Activated CD4-positive, alpha-beta T cell treated with anti-CD3 and anti-CD28 coated beads, Interleukin-2, amount 10 ng/mL, durations not matched to agents 24 days and 14 days (primary cell): ENCODE measurements at places on chromosomes 2 and 18. TPM values are rescaled to one million over a fixed set of nuclear protein-coding genes. Genes with fewer than 3 reads are reported as not detected.

GRCh38 chr2:32901313-32901712 lies 45.4 kb upstream of the LTBP1 start:
- DNase-seq: no peak

DNA sequence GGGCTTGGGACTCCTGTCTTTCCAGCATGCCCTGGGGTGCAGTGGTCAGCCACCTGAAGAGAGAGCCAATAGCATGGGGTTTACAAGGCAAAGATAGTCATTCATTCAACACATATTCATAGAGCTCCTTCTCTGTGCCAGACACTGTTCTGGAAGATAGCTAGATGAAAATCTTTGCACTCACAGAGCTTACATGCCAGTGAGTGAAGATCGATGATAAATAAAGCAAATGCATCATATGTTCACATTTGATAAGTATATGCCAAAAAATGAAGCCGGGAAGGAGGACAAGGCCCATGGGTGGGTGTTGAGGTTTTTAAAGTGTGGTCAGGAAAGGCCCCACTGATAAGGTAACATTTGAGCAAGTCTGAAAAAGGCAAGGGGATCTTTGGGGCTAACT lies 130.8 kb upstream of the CDCA7 start:
- DNase-seq: no peak

GPR55 gene
- 0.23 and 0.38 TPM in 2 replicates for total RNA-seq

ARHGEF4 gene
- 0.07 and 0.31 TPM in 2 replicates for total RNA-seq

- DNase-seq: no peak
Measured at GRCh38 chr2:207491956-207492355, 37.8 kb upstream of the CREB1 start.

RBM43 gene
- 2.5 and 3.4 TPM in 2 replicates for total RNA-seq

GRCh38 chr2:201808027-201808426 lies 1.7 kb downstream of the CDK15 start:
- no peak for DNase-seq

DNA sequence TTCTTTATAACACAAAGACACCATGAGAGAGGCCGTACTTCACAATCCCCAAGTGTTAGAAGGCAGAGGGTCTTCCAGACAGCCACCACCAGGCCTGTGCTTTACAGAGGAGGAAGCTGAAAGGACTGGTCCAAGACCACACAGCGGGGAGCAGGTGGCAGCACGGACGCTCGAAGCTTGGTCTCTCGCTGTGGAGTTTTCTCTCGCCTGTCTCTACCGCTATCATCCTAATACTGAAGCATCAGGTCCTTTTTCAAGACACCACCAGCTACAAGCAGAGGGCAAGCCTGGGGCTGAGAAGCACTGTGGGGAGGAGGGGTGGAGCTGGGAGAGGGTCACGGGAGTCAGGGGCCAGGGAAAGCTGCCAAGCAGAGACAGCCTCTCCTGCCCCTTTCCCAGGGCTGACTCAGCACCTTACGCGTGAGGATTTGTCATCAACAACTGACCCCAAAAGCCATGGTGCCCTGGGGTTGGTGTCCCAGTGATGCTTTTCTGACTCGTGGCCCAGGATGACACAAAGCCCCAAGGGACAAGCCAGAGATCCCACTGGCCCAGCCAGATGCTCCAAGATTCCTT lies 31.9 kb upstream of the FOSL2 start:
- DNase-seq: no peak

SNTG2 gene
- total RNA-seq: 0.14 TPM in 1 of 2 replicates, not detected in the other

DNA sequence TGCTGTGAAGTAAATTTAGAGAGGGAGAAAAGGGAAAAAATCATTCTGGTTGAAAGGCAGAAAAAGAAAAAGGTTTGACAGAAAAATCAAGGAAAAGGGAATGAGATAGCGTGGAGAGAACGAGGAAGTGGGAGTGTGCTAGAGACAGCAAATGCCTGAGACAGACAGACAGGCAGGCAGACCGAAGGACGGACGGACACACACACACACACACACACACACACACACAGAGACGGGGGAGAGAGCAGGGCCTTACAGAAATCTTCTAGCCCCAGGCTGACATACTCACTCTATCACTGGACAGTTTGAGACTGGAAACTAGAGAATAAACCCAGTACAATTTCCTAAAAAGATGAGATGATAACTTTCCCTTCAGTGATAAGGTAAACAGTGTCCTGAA lies 238.4 kb downstream of the ZNF521 start:
- no peak for DNase-seq

DNA sequence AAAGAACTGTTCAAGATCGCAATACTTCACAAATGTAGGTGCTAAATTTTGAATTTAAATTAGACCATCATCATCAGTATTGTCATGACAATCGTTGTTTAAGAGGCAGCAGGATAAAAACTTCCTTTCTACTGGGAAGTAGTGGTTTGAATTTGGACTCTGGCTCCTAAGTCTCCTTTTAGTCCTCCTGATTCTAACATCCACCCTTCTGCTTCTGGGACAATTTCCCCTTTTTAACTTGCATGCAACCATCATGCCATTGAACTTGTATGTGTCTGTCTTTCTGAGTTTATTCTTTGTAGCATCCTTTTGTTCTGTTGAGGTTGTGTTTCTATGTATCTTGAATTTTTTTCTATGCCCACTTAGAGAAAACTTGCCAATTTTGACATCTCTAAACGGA lies 249.7 kb downstream of the PTGR3 start:
- DNase-seq: no peak

CARF gene
- 3.9 and 4.3 TPM in 2 replicates for total RNA-seq
